Psoas muscle (tissue), 8 donors: ENCODE measurements at places on chromosomes 5 and 9.
A peak's percentile ranks its signal among the peaks of the same experiment; 100 is the strongest.

- no peak for DNase-seq
Observed at GRCh38 chr5:142095035-142095434, 13.5 kb upstream of the NDFIP1 start.

DNA sequence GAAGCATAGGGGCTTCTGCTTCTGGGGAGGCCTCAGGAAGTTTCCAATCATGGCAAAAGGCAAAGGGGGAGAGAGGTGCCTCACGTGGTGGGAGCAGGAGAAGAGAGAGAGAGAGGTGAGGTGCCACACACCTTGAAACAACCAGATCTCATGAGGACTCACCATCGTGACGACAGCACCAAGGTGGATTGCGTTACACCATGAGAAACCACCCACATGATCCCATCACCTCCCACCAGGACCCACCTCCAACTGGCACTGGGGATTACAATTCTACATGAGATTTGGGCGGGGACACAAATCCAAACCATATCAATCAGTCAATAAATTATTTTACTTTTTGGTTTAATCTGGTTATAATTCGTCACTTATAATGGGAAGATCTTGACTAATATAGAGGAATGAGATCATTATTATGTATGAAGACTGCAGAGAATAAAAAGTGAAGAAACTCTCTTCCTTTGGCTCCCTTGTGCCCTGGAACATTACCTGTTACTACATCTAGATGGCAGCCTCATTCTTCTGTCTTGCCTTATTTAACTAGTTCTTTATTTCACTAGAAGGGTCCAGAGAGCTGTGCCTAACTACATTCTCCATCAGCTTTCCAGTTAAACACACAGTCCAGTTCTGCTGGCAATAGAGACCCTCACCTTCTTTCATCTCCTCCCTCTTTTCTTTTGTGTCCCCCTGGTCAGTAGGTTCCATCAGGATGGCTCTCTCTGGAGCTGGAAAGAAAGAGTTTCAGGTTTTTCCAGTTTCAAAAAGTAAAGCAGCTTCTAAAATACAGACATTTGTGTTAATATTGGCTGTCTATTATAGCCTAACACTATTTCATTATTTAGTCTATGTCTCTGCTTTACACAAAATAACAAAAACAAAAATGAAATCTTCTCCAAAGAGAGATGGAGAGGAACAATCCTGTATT is 21.7 kb upstream of the SPINK7 start:
- DNase-seq = no peak

DNA sequence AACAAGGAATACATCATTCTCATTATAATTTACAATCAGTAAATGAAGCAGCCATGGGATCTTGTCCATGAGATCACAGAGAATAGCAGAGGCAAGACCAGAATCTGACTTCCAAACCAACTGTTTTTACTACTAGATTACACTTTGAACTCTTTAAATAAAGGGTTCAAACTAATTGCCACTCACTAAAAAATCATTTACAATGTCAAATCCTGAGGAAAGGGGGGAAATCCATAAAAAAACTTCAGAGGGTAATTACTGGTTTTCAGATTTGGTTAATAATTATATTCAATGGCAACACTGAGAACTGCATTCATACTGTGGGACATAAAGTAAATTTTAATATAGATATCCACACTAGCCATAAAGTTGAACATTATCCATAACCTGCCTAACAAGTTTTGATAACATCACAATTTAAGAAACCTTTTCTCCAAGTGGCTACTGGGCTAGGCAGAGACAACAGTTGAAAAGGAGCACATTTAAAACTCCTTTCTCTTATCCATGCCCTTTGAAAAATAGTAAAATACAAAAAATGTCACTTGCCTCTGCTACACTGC is 15.9 kb downstream of the PLPP1 start:
- DNase-seq = no peak

DNA sequence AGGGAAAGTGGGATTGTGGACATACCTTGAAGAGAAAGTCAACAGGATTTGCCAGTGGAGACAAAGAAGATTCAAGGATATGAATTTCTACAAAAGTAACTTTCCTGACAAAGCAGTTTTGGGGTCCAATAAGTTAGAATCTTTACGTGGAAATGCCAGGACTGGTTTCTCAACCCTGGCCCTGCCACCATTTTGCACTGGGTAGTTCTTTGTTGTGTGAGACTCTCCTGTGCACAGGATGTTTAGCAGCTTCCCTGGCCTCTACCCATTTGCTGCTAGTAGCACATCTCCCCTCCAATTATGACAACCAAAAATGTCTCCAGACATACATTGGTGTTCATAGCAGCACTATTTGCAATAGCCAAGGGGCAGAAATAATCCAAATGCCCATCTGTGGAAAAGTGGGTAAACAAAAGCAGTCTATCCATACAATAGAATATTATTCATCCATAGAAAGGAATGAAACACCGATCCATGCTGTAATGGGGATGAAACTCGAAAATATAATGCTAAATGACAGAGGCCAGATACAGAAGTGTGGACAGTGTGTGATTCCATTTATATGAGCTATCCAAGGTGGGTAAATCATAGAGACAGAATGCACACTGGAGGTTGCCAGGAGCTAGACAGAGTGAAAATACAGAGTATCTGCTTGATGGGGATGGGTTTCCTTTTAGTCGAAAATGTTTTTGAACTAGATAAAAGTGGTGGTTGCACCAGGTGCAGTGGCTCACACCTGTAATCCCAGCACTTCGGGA is 91.4 kb downstream of the NSUN2 start:
- DNase-seq = no peak

GRCh38 chr5:38576442-38576841 is 20.0 kb upstream of the LIFR start:
- no peak for DNase-seq

DNA sequence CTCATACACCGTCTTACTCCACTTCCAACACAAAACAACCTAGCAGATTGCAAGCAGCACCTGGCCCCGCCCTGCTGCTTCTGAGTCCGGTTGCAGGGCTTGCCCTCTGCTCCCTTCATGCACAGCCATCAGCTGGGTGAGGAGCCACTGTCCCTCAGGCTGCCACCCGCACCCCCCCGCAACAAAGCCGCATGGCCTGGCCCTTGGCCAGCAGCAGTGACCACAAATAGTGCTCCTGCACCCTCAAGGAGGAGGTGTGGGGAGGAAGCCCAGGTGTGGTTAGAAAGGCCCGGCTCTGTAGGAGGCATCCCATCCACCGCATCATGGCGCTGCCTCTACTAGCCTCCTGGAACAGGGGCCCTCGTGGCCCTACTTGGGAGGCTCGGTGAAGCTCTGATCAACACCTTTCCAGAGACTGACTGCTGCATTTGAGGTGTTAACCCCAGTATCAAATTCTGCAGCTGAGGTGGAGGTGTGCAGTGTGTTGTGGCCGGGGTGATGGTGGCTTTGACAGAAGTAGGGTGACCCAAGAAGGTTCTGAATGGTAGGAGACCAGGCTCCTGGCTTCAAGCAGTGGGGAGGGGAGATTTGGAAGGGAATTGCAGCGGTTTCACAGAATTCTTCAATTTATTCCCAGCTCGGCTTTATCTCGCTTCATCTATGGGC is 52.7 kb downstream of the WNK2 start:
- no peak for DNase-seq

DNA sequence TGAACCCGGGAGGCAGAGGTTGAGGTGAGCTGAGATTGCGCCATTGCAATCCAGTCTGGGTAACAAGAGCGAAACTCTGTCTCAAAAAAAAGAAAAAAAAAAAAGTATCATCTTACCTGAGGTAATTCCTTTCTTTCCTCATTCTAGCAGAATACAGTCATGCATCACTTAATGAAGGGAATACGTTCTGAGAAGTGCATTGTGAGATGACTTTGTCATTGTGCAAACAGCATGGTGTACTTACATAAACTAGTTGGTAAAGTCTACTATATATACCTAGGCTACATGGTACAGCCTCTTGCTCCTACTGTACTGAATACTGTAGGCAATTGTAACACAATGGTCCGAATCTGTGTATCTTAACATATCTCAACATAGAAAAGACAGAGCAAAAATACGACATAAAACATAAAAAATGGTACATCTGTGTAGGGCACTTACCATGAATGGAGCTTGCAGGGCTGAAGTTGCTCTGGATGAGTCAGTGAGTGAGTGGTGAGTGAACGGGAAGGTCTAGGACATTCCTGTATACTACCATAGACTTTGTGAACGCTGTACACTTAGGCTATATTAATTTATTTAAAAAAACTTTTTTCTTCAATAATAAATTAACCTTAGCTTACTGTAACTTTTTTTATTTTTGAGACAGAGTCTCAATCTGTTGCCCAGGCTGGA is 100.4 kb downstream of the GLDC start:
- no peak for DNase-seq

DNA sequence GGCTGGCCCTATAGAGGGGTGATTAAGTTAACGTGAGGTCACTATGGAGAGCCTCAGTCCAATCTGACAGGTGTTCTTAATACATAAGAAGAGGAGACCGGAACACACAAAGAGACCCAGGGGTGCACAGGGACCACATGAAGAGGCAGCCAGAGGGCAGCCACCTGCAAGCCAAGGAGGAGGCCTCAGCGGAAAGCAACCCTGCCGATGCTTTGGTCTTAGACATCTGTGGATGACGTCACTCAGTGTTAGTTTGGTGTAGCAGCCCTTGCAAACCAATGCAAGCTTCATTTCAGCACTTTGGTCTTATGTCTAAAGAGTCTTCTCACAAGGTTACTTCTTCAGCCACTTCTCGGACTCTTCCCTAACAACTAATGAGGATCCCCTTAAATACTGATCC is 47.6 kb upstream of the GRHPR start:
- no peak for DNase-seq

- no peak for DNase-seq
Observed at GRCh38 chr5:172529896-172530295, 75.6 kb upstream of the SH3PXD2B start.

DNA sequence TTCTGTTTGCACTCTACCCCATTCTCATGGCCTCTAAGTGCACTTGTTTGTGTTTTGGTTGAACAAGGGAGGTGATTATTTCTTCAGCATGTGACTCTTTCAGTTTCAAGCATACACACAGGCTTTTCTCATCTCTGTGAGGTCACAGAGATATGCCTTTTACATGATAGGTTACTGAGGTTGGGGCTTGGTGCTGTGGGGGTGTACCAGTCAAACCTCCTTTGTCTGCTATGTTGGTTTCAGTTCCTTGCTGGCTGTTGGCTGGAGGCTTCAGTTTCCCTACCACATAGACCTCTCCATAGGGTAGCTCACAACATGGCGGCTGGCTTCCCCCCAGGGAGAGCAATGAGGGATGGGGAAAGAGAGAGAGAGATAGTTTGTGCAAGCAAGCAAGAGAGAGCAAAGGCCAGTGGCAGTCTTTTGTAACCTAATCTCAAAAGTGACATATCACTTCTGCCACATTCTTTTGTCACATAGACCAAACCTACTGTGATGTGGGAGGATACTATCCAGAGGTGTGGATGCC is 96.7 kb upstream of the SEMA6A start:
- no peak for DNase-seq

GRCh38 chr5:177520916-177521513 is 4.3 kb upstream of the DDX41 start:
- no peak for DNase-seq

DNA sequence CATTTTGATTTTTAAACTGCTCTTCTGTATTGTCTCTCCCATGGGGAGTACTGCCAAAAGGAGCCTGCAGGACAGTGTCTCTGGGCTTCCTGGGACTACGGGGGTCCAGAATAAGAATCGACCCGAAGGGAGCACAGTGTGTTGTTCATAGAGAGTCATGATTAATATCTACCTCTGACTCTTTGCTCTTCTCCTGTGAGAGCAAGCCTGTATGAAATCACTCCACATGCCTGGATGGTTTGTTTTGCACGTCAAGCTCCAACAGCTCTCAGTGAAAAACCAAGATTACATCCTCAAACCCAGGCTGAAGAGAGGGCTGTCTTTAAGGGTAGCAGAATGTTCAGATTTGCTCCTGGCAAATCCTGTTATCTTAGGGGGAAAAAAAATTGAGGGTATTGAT is 1860.0 kb upstream of the WWC1 start:
- DNase-seq = no peak

DNA sequence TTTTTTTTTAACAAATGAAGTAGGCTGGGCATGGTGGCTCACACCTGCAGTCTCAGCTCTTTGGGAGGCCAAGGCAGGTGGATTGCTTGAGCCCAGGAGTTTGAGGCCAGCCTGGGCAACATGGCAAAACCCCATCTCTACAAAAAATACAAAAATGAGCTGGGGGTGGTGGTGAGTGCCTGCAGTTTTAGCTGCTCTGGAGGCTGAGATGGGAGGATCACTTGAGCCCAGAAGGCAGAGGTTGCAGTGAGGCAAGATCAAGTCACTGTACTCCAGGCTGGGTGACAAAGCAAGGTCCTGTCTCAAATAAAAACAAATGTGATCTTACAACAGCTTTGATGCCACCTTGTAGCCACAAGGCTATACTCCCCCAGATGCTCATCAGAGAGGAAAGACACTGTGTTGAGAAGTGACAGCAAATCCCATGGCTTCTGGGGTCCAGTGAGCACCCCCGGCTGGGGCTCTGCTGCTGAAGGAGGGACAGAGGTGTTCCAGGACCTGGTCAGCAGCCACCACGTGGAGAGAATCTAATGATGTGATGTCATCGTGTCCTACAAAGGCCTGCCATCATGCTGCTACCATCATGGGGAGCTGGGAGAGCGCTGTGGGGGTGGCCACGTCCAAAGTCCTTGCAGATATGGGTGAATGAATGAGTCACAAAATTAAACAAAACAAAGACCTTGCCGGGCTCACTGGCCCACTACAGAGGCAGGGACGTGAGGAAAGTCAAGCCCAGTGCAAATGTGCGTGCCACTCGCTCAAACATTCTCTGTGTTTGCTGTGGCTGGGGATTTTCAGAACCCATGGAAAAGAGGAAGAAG is 60.7 kb downstream of the PRRT1B start:
- DNase-seq = no peak

GRCh38 chr5:13403351-13403750 is 541.1 kb downstream of the DNAH5 start:
- no peak for DNase-seq

DNA sequence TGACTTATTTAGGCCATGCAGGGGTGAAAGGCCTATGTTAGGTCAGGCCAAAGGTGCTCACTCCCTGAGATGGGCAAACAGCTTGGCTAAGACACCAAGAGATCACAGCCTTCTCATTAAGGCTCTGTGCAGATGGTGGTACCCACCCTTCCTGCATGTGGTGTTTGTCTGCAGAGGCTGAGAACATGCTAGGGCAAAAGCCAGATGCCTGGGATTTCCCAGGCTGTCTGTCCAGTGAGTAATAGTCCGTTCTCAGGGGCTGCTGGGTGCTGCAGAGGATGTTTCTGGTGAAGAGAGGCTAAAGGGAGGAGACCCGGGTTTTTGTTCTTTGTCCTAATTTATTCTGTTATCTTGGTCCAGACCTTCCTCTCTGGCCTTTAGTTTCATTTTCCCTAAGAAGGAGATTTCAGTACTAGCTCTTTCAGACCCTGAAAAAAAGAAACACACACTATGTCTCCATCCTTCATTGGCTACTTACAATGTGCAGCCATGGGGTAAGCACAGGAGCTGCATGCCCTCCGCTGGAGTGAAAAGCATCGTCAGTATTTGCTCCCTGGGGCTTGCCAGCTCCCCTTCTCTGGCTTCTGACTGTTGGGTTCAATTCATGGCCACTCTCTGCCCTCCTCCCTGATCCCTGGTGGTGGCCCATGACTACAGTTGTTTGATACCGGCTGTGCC is 23.4 kb upstream of the GLRA1 start:
- DNase-seq = no peak

GRCh38 chr9:5422276-5422675 is 15.4 kb downstream of the PLGRKT start:
- DNase-seq = no peak

GRCh38 chr5:83471405-83472212 is at the start of gene VCAN:
Gene VCAN (plus strand): TSS chr5:83471744. CDS start chr5:83483519, 11,775 bp downstream.
- peak; percentile 70 for DNase-seq
